Activated CD4-positive, alpha-beta T cell treated with anti-CD3 and anti-CD28 coated beads for 48 hours (primary cell): ENCODE measurements at places on chromosomes 1 and 21.

GRCh38 chr21:30117631-30118030 is 49.0 kb downstream of the CLDN17 start:
- no peak for DNase-seq

- peak; percentile 60 for DNase-seq
These were observed 16.7 kb upstream of the PRDM15 start for GRCh38 chr21:41895643-41896493.

- DNase-seq, result no peak
These were observed 673.3 kb downstream of the KCNT2 start for GRCh38 chr1:195934817-195935553.

GRCh38 chr1:156795787-156796186 is 20.9 kb downstream of the SH2D2A start:
- no peak for DNase-seq

DNA sequence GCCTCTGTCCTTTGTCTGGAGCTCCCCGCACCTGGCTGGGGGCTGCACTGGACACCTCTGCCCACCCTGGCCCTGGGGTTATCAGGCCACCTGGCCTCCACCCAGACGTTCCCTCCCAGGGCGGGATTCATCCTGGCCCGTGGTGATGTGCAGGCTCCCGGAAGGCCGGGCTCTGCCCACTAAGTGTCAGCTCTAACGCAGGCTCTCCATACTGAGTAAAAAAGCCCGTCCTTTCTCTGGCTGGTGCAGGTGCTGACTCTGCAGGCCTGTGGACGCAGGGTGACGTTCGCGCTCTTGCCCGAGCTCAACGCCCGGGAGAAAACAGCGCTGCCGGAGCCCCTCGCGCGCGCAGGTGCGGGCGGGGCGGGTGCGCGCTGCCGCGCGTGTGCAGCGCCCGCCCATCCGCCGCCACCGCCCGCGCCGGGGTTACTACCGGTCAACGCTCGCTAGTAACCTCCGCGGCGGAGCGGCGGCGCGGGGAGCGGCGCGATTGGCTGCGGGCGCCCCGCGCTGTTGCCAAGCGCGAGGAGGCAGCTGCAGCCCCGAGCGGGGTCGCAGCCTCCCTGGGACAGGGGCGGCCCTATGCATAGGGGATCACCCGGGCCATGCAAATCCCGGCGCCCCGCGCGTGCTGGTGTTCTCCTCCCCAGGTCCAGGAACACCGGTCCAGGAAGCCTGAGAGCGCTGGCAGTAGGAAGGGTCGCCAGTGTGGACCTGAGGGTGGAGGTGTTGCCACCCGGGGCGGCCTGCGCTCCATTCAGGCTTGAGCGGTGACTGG is 15.7 kb downstream of the ABCG1 start:
- peak; percentile 90 for DNase-seq
